Stimulated activated CD8-positive, alpha-beta memory T cell treated with anti-CD3 and anti-CD28 coated beads, Interleukin-4, amount 100 ng/mL, for 1 hour (primary cell): ENCODE measurements at places on chromosomes 2 and 18.

GRCh38 chr18:30405038-30405437 is 637.5 kb downstream of the DSC3 start:
- no peak for DNase-seq

DNA sequence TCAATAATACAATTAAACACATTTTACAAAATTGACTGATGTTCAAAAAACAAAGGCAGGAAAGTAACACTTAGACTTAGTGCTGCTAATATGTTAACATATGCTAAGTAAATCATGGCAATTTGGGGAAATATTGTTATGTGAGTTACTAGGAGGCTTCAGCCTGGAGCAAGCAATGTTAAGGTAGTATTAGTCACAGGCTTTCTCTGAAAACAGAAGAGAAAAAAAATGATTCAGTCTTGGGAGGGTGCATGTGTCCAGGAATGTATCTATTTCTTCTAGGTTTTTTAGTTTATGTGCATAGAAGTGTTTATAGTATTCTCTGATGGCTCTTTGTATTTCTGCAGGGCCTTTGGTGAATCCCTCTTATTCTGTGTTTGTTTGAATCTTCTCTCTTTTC is 345.8 kb upstream of the TFPI start:
- no peak for DNase-seq

DNA sequence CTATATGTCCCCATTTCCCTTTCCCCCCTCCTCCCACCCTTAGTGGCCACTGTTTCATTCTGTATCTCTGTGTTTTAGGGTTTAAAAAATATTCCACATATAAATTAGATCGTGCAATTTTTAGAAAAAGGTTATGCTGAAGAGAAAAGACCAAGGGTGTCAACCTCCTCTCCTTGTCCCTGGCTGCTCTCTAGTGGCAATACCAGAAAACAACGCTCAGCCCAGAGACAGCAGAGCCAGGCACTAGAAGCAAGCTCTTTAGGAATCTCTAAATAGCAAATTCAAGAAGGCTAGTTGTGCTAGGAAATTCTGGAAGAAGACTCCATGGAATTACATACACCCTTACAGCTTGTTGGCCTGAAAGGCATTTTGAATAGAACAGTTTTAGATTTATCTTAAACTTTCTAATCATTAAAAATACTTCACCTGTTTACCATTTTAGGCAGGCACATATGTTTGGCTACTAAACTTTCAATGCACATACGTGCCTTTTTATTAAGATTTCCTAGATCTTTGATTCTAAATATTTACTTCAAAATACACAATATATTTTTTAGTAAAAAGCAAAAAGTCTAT is 35.1 kb upstream of the RASGRP3 start:
- no peak for DNase-seq

DNA sequence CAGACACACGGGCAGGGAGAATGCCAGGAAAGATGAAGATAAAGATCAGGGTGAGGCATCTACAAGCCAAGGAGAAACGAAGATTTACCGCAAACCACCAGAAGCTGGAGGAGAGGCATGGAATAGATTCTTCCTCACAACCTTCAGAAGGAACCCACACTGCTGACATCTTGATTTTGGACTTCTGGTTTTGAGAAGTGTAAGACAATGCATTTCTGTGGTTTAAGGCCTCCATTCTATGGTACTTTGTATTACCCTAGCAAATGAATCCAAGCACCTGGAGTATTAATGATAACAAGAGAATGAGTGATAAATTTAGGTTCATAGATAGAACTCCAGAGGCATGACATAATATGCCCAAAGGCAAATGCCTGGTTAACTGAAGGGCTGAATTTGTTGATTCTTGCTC is 11.8 kb upstream of the FN1 start:
- DNase-seq, result no peak

- no peak for DNase-seq
Measured at GRCh38 chr2:36406296-36406695, 50.7 kb downstream of the CRIM1 start.

DNA sequence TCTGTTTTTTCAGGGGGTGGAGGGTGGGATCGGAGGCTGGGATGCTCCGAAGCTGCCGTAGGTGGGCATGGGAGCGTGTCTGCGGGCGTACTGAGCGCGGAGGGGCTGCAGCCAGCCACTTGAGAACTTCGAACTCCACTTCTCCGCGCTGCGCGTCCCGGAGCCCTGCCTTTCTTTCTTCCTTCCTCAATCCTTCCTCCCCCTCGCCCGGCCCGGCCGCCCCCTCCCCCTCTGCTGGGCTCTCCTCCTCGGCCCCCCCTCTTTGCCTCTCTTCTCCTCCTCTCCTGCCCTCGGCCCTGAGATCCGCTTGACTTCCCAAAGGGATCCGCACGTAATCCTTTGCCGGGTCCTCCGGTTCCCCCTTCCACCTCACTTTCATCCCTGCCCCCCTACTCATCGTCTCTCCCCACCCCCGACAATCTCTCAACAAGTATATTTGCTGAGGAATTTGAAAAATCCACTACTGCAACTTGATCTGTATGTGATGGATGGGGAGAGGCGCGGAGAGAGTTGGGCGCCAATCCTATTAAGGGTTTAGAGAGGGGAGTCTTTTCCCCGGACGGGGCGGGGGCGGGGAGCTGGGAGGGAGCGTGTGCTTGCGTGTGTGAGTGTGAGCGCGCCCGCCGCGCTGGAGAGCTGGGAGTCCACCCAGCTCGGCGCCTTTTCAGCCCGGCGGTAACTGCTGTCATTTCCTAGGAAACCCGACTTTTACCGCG is 1.1 kb downstream of the GLI2 start:
- DNase-seq, result no peak

DNA sequence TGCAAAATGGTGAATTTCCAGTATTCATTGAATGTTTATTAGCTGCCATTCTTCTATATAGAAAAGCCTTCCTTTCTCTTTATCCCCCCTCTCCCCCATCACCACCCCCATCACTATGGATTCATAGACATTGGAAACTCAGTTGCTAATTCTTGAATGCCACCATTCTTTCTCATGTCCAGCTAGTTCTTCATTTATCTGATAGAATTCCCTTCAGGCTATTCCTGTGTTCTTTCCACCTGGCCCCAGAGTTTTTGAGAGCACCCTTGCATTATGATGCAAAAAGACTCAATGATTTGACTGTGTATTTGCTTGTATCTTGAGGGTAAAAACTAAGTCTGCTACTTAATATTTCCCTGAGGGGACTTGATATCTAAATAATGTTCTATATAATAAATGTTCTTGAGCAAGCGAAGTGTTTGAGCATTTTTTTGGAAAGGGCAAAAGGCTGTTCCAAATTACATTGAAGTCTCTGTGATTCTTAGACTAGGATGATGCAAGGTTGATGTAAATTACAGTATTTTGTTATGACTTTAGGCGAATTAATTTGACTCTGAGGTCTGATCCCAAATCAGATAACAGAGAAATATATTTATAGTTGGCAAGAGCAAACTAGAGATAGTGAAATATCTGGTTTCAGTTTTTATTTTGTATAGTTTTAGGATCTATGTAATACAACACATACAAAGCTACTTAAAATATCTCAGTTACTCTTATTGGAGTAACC is 18.8 kb upstream of the SOS1 start:
- DNase-seq, result no peak

- DNase-seq, result no peak
Measured at GRCh38 chr2:85231952-85232351, 95.8 kb downstream of the TGOLN2 start.

- DNase-seq, result no peak
Measured at GRCh38 chr2:121096611-121097010, 188.4 kb downstream of the TFCP2L1 start.

- DNase-seq, result no peak
Measured at GRCh38 chr2:70440621-70441020, 113.0 kb downstream of the TGFA start.

DNA sequence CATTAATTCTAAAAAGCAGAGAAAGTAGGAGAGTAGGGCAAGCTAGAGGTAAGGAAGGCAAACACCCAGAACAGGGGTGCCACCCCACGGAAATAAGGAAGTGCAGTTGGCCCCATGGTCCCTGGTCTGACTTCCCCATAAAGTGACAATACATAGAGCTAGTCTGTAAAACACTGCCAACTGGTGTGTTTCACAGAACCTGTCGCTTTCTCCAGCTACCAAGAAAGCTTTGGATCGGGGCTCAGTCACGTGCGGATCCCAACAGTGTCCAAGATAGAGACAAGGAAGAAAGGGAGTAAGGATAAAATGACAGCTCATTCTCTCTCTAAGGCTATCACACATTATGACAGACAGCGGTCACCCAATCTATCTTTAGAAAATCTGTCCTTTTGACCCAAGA is 36.4 kb downstream of the TBC1D8 start:
- no peak for DNase-seq

DNA sequence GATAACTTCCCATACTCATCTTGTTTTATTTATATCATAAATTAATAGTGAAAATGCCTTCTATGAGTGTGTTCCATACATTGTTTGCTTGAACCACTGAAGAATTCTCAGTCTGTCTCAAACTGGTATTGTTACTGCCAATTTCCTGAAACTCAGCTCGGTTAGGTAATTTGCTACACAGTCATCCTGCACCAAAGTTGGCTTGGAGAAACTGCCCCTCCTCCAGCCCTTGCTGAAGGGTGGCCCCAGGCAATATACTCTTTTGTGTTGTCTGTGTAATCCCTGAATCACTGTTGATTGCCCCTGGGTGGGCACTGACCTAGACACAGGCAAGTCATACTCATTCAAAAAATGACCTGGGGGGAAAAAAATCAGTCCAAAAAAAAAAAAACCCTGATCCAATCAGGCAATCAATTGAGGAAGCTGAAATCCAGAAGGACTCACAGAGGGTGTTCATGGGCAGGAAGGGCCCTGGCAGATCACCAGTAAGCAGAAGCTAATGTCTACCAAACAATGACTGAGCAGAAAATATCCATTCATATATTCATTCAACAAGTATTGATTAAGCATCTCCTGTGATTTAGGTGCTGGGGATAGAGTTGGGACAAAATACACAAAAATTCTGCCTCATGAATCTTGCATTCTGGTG is 3.8 kb upstream of the SESTD1 start:
- DNase-seq, result no peak

GRCh38 chr18:54209471-54210180 is 14.8 kb downstream of the MBD2 start:
- DNase-seq, result no peak

- DNase-seq, result no peak
Measured at GRCh38 chr2:43511199-43511598, 84.6 kb downstream of the THADA start.

- no peak for DNase-seq
Measured at GRCh38 chr18:49980896-49981295, 167.6 kb upstream of the ACAA2 start.

- DNase-seq, result no peak
Measured at GRCh38 chr2:128557831-128558241, 239.2 kb upstream of the HS6ST1 start.

DNA sequence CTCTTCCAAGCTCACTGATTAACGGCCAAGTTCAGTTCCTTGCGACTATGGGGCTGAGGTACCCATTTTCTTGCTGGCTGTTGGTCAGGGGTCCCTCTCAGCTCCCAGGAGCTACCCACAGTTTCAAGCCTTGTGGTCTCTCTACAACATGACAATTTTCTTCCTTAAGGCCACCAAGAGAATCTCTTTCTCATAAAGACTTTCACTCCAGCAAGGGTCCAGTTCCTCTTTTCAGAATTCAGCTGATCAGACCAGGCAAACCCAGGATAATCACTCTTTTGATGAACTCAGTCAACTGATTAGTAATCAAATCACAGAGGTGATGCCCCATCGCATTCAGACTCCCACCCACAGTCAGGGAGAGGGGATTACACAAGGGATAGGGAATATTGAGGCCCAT is 129.7 kb downstream of the IRS1 start:
- DNase-seq, result no peak
